ENCODE measurements at places on chromosomes 7 and 10. TPM values are rescaled to one million over a fixed set of nuclear protein-coding genes. Genes with fewer than 3 reads are reported as not detected.

VSTM2A gene
- not detected for total RNA-seq

AMPH gene
- total RNA-seq: 0.18 TPM

GOLGA7B gene
- total RNA-seq: 0.30 TPM

NPSR1 gene
- total RNA-seq: not detected

ZNF239 gene
- total RNA-seq: 0.11 TPM

PDK4 gene
- 6.2 TPM for total RNA-seq

SLC16A12 gene
- total RNA-seq: not detected

TAS2R41 gene
- not detected for total RNA-seq

NPY4R2 gene
- total RNA-seq: not detected

VWC2 gene
- total RNA-seq: under 0.01 TPM

VSTM4 gene
- total RNA-seq: 1.1 TPM

TMEM176B gene
- total RNA-seq: 3.3 TPM

AGAP6 gene
- total RNA-seq: 5.3 TPM

ANKRD30A gene
- total RNA-seq: not detected

CEP55 gene
- 23.7 TPM for total RNA-seq

C10orf105 gene
- not detected for total RNA-seq
